ENCODE measurements at places on chromosomes 2 and 18. TPM values are rescaled to one million over a fixed set of nuclear protein-coding genes. Genes with fewer than 3 reads are reported as not detected.
A peak's percentile ranks its signal among the peaks of the same experiment; 100 is the strongest.

GRCh38 chr2:166188084-166188483, 60.3 kb upstream of the SCN1A start:
- no peak for DNase-seq

GRCh38 chr18:45241982-45242565, 373.2 kb upstream of the SLC14A2 start:
- no peak for DNase-seq

GRCh38 chr2:215420471-215420935, 15.4 kb downstream of the FN1 start:
- DNase-seq = no peak

DNA sequence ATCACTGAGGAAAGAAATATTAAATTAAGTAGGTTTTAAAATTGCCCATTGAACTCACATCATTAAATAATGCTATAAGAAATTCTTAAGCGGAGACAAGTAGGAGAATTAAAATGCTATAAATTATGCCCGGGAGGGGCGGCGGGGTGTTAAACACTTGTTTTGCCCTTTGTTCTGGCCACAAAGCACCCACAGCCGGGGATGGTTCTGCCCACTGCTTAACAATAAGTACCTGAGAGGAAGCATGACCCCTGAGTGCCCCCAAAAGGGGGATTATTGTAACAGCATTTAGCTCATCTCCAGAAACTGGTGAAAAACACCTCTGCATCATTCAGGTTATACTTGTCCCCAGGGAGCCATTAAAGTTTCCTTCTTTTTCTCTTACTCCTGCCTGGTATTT, 332.7 kb upstream of the POU3F3 start:
- DNase-seq = no peak

- DNase-seq = peak; percentile 71
These were observed 18.2 kb upstream of the TMEM247 start for GRCh38 chr2:46461011-46461674.

GRCh38 chr2:163417596-163418337, 318.0 kb downstream of the FIGN start:
- no peak for DNase-seq

DNA sequence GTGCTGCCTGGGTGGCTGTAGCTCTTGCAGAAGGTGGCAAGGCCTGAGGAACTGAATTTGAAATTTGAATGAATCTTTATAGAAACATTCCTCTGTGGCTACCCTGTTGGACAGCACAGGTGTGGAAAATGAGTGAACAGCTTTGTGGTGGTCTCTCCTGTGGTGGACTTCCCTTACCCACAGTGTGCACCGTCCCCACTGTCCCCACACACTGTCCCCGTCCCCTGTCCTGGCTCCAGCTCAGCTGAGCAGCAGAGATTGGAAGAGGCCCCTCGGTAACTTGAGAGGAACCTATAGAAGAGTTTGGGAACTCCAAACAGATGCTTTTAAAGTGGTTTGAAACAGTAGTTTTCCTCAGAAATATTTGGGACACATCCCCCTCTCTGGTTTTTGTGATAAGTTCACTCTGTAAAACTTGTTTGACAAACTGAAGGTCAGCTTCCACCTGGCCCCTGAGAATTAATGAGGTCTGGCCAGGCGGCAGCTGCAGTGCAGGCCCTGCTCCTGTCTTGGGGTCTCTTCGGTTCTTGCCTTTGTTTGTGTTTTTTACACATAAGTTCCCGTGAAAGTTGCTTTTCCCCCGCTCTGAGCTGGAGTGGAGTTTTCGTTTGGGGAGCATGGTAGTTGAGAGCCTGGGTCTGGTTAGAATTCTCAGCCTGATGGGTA, 63.2 kb downstream of the ASAP2 start:
- no peak for DNase-seq

DNA sequence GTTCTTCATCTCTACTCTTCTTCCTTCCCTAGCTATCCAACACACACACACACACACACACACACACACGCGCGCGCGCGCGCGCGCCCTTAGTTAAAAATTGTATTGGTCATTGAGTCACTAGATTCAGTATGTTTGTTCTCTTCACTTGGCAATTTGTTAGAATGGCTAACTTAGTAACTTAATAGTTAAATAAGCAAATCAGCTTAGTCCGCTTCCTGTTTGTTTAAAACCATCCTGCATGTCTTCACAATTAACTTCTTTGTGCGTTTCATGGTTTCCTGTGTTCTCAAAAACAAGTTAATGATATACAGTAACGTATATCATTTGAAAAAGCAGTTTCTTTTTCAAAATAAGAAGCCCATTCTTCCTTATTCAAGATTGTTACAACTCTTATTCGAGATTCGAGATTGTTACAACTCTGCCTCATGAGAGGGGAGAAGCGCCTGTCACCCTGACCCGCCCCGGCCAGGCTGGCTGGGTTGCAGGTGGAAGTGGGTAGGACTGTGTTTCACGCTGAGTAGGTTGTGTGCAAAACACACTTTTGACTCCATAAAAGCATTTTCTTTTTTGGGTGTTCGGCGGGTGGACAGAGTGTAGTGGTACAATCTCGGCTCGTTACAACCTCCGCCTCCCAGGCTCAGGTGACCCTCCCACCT, 9.5 kb upstream of the CNNM3 start:
- peak; percentile 15 for DNase-seq

GRCh38 chr2:223787358-223787757, 50.0 kb downstream of the AP1S3 start:
- no peak for DNase-seq

Gene IL37
- total RNA-seq = not detected

Gene CD8A
- not detected for total RNA-seq

Gene BMP10
- not detected for total RNA-seq
